ENCODE measurements at places on chromosomes 1 and 21.

GRCh38 chr1:200178340-200178739, 150.8 kb downstream of the NR5A2 start:
- no peak for DNase-seq

DNA sequence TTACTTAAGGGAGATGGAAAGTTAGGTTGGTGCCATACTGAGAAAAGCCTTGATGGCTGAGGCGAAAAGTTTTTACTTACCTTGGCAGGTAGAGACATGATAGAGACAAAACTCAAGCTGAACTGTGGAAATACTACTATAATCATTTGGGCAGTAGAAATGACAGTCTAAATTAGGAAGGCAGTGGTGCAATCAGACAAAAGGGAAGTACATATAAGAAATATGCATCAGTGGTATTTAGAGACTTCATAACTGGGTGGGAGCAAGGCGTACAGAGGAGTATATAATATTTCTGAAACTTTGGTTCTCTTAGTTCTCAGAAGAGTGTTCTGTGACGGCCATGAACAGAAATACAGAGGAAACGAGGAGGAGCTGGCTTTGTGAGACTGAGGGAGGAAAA, 2.4 kb upstream of the CEP350 start:
- no peak for DNase-seq

DNA sequence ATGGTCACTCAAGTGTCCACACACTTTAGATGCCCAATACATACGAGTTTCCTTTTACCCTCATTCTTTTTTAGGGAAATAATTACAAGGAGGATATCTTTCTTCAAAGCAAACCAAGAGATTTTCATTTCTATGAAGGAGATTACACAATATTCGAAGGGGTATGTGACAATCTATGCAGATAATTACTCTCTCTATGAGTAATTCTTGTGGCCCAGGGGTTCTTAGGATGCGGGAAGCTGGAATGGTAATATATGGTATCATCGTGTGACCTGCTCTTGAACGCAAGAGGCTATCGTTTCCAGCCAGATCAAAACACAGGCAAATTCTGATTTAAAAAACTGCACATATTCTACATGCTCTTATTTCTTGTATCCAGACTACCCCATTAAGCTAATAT, 14.6 kb downstream of the DSCAM start:
- no peak for DNase-seq

DNA sequence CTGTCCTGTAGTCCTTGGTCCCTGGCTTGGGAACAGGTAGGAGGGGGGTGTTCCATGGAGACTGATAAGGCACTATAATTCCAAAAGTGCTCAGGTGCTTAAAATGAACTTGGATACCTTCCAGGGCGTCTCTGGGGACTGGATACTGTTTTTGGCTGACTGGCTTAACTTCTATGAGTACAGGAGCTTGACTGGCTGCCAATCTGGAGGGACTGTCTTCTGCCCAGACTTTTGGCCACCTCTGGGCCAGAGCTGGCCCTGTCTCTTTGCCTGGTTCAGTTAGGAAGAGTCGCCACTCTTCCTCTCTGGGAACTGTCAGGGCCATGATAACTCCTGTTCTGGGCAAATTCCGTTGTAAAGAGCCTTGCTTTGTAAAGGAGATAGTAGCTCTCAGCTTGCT, 407.0 kb downstream of the TGFB2 start:
- no peak for DNase-seq

GRCh38 chr1:228514421-228514820, 27.2 kb downstream of the RNF187 start:
- no peak for DNase-seq

DNA sequence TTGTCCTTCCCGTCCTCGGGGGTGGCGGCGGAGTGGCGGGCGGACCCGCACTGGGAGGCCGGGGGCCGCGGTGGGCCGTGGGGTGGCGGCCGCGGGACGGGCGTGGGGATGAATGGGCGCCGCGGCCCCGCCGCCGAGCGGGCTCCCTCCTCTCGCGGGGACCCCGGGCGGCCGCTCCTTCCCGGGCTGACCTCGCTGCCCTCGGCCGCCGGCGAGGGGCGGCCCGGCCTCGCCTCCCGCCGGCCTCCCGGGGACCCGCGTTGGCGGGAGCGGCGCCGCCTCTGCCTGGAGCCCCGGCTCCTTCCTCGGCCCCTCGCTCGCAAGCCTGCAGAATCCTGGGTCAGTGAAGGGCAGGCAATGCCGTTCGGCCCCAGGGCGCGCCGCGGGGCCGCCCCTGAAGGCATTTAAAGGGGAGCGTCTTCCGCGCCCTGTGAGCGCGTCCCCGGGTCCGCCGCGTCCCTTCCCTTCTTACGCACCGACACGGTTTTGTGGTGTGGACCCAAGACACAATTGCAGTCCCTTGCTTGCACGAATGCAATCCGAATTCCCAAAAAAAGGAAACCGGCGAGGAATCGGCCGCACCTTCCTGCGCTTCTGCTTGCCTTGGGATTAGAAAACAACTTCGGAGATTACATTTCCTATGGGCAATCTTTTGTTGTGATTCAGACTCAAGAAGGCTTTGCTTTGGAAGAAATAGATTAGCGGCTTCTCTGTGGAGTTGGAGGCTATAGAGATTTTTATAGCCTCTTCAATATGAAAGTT, 776 bp downstream of the ITSN1 start:
- DNase-seq, result no peak

DNA sequence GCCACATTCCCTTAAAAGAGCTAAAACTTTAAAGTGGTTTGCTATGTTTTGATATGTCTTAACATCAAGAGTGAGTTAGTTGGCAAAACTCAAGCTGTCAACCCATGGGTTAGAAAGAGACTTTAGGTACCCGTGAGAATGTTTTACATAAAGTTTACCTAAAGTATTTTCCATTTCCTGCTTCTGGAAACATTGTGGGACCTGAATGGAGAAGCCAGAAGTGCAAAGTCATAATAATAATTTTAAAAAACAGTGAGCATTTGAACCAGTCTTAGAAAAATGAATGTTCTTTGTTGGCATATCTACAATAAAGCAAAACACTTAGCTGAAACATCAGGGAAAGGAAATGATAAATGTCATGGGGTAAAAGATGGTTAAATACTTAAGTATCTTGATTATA, 34.8 kb downstream of the LRRC8C start:
- DNase-seq, result no peak

DNA sequence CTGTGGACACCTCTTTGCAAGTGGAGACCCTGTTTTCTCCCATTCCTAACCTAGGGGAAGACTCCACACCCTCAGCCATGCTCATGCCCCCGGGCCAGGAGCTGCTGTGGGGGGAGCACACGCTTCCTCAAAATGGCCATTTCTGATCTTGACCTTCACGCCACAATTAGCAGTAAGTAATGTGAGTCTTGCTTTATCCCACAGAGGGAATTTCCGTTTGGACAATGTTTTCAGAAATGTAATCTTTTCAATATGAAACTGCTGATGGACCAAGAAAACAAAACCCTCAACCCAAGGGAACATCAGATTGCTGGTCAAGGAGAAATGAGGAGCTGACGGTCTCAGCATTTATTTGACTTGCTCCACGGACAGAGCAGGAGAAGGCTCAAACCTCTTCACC, 8.3 kb upstream of the KCNE1 start:
- no peak for DNase-seq

DNA sequence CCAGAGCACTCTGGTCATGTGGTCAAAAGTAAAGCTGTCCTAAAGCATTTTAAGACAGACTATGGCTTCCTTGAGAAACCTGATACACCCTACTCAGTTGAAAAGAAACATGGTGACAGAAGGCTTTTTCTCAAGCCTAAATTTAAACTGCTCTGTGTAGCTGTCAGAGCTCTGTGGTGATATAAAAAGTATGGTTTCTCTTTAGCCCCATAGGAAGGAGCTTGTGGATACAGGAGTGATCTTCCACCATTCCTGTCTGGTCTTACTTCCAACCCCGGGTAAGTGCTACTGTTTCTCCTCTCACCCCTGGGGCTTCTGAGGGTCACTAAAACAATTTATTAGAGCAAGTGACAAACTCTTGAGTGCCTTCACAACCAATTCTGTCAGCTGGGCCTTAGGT, 8.5 kb downstream of the TP53BP2 start:
- DNase-seq, result no peak

DNA sequence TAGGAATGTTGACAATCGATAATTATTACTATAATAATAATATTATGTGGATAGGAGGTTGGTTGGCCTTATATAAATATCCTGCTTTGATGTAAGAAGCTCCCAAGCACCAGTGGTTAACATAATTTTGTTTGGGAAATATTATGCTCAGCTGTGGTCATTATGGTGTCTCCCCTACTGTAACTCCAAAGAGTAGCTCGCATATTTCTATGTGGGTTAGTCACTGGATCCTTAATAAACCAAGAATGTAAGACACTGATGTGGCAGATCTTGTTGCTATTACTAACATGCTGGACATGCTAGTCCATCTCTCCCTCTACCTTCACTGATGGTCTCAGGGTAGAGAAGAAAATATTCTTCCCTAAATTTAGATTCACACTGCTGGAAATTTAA, 79.2 kb upstream of the RALGPS2 start:
- no peak for DNase-seq
